Non-pigmented ciliary epithelial cell (primary cell): ENCODE measurements at places on chromosomes 6 and 20.

DNA sequence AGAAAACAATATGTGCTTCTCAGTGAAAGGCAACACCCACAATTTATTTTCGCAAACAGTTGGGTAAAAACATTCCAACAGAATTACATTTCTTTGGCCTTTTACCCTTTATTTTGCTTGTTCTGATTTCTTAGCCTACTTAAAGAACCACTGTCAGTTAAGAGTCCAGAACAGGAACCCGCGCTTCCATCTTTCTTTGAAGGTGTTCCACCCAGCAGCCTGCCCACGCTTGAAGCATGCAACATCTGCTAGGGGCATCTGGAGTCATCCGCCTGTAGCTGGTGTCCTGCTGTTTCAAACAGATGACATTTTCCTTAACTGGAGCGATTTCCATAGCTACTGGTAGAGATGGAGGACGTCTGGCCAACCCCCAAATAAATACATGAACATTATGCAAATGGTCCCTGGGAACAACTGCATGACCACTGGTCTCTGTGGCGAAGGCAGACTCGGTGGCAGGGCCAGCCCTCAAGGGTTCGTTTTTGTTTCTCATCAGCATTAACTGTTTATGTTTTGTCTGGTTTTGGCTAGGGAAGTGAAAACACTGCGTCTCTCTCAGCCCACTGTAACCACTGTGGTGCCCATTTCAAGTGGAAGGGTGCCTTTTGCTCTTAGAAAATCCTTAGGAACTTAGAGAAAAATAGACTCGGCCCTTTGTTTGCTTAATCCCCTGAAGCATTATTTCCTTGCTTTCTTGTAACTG is 51.6 kb downstream of the LAMA4 start:
- no peak for DNase-seq

GRCh38 chr6:118469468-118469867 is 78.6 kb upstream of the PLN start:
- no peak for DNase-seq

- no peak for DNase-seq
These were observed 120.3 kb upstream of the MOCS1 start for GRCh38 chr6:40054602-40055001.

DNA sequence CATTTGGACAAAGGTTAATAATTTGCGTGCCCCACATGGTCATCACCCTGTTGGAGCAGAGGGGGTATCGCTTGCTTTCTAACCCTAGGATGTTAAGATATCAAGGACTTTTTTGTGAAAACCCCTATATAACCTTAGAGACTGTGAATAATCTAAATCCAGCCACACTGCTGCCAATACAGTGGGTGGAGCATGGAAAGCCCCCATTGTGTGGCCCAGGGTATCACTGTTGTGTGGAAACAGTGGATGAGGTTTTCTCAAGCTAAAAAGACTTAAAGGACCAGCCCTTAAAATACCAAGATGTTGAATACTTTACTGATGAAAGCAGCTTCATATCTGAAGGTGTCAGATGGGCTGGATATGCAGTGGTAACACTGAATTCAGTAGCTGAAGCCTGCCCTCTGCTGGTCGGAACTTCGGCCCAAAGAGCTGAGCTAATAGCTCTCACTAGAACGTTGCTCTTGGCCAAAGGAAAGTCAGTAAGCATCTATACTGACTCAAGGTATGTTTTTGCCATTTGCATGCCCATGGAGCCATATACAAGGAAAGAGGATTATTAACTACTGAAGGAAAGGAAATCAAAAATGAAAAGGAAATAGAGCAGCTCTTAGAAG is 695.2 kb downstream of the PHF3 start:
- peak; percentile 17 for DNase-seq

- no peak for DNase-seq
These were observed 129.0 kb downstream of the KIF16B start for GRCh38 chr20:16444057-16444777.

DNA sequence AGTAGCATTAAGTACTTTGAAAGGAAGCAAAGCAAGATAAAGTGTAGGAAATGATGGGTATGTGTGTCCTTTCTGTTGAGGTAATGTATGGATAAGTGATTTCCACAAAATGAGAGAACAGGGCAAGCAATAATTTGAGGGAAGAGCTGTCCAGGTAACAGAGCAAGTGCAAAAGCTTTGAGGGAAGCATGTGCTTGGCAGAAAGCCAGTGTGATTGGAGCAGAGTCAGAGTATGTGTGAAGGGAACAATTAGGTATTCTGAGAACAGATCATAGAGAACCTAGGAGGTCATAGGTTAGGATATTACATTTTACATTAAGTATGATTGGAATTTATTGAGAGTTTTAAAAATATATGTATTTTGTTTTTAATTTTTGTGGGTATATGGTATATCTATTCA is 30.2 kb upstream of the MAN1A1 start:
- no peak for DNase-seq

- no peak for DNase-seq
These were observed 560.5 kb downstream of the BCKDHB start for GRCh38 chr6:80667006-80667405.

DNA sequence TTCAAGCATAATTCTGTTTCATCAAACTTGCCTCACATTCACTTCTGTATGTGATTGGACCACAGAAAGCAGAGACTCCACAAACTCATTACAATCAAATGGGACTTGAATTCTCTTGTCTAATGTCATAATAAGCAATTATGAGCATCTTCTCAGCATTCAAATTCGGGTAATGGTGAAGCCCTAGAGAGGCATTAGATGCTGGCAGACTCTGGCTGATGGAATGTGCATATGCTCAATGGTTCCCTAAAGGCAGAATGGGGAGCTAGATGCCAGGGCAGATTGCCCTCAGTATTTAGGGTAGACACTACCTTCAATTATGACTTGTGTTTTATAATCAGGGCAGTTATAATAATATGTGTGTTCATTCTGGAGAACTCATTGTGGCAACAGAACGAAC is 127.9 kb downstream of the HDGFL1 start:
- DNase-seq, result no peak

GRCh38 chr6:154849475-154849874 is 116.3 kb downstream of the SCAF8 start:
- no peak for DNase-seq

DNA sequence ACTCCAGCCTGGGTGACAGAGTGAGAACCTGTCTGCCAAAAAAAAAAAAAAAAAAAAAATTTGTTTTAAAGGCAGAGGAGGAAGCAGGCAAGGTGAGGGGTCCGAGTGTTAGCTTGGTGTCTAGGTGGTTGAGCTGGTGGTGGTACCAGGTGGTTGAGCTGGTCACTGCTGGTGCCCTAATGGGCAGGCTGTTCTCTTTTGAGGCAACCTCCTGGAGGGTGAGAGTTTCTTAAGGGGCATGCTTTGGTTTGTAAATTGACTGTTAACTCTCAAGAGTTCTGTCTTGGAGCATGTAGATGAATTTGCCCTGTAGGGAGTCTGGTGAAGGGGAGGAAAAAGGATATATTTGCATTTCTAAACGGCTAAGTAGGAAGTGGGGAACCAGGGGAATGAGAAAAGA is 52.7 kb downstream of the BANF2 start:
- DNase-seq, result no peak

GRCh38 chr6:85459224-85459901 is 9.5 kb downstream of the NT5E start:
- peak; percentile 64 for DNase-seq

DNA sequence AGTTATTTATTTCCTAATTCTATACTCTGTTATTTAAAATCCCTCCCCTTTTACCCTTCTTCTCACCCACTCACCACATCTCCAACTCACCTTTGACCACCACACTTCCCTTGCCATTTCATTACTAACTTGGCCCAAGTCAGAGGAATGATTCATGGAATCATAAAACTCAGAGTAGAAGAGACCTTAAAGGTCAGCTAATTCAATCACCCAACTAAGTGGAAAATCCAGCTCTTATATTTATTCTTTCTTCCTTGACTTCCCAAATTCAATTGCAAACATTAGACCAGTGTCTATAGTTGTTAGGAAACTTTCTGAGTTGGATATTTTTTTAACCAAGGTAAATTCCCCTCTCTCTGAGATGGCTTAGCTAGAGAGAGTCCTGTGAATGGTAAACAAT is 26.5 kb upstream of the HEY2 start:
- no peak for DNase-seq

GRCh38 chr20:6164421-6165341 is 41.9 kb upstream of the FERMT1 start:
- no peak for DNase-seq

GRCh38 chr20:38044685-38045084 is 11.1 kb downstream of the RPRD1B start:
- no peak for DNase-seq

- no peak for DNase-seq
These were observed 46.3 kb downstream of the BTBD9 start for GRCh38 chr6:38593409-38593808.

GRCh38 chr6:137764464-137764863 is 102.6 kb upstream of the TNFAIP3 start:
- peak; percentile 45 for DNase-seq

DNA sequence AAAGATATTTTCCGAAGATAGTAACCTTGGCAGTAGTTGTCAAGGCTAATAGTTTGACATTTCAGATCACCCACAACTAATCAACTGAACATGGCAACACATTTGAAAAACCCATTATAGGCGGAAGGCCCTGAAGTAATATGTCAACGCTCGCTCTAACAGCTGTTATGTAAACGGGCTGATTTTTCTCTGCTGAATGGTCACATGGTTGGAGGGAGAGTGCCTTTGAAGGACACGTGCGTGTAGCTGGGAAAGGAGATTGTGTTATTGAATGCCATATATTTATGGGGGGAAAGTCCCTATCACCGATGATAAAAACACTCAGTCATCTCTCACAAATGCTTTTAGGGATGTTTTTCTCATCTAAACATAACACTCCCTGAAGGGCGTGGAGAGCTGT is 160.0 kb upstream of the RALGAPA2 start:
- no peak for DNase-seq

GRCh38 chr6:11814106-11814505 is 35.5 kb upstream of the ADTRP start:
- no peak for DNase-seq

DNA sequence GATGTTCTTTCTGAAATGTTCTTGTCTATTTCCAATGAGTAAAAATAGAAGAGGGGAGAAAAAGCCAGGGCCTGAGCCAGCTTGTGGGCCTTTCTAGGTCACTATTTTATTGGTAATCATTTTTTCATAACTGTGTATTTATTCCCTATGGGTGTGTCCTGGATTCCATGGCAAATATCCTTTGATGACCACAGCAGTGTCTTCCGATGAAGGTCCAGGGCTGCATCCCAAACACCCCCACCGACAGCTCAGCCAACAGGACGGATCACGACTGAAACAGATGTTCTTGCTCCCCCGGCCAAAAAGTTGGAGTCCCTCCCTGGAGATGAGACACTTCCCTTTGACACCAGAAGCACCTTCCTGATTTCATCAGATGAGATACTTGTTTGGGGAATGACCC is 105.4 kb upstream of the PLEKHG1 start:
- DNase-seq, result no peak

GRCh38 chr6:168136001-168136400 is 57.0 kb upstream of the FRMD1 start:
- DNase-seq, result no peak

GRCh38 chr6:126267626-126268025 is 72.3 kb upstream of the CENPW start:
- no peak for DNase-seq

DNA sequence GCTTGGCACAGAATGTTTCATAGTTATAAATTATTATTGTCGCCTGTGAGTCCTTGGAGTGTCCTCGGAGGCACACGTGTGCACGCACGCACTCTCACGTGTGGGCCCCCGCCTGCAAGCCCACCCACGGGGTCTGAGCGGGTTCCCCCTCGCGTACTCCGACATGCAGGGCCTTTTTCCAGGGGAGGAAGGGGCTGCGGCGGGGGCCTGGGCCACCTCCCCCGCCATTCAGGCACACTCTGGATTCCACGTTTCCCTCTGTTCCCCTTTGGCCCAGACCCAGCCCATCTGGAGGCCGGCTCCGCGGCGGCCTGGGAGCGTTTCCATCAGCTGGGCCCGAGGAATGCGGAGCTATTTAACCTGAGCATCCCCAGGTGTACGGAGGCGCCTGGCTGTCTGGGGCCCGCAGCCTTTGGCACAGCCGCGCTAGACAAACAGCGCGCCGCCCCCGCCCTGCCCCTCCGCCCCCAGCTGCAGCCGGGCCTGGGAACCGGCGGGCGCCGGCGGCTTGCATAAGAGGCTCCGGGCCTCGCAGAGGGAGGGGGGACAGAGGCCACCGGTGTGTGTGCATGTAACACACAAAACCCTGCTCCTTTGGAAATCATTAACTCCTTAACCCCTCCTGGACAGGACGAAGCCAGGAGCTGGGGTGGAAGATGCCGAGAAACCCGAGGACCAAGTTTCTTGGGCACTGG is 3.3 kb downstream of the ID1 start:
- DNase-seq, result no peak

- DNase-seq, result no peak
These were observed 133.8 kb downstream of the SMOC2 start for GRCh38 chr6:168574699-168575195.

- DNase-seq, result no peak
These were observed 93.1 kb downstream of the NCR2 start for GRCh38 chr6:41428336-41428995.

DNA sequence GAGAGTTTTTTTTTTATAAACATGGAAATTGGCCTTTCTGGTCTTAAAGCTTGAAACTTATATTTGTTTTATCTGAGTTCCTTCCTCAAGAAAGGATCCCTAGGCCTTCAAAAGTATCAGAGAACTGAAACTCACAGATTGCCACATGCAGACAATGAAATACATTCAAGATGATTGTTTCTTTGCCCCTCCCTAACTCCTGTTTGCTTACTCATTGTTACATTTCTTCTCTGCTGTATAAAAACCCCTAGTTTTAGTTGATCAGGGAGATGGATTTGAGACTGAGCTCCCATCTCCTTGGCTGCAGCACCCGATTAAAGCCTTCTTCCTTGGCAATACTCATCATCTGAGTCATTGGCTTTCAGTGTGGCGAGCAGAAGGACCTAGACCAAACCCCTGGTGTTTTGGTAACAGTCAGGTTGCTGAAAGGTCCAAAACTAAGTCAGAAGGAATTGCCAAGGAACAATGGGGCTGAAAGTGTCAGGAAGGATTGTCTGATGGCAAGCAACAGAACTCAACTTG is 132.3 kb upstream of the SULF2 start:
- no peak for DNase-seq

DNA sequence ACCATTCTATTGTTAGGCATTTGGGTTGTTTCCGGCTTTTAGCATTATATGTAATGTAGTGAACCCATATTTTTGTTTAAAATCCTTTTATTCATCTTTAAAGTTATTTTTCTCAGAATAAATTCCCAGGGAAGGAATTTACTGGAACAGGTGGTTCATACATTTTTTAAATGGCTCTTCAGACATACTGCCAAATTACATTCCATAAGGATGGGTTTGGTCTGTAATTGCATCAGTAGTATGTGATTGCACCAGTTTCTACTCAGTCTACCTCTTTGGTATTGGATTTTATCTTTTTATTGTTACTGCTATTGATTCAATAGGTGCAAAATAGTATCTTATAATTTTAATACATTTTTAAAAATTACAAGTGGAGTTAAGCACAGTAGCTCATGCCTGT is 27.2 kb downstream of the BRPF3 start:
- no peak for DNase-seq
